Glutamatergic neuron (in vitro differentiated cells): ENCODE measurements at places on chromosomes 16 and 17.

DNA sequence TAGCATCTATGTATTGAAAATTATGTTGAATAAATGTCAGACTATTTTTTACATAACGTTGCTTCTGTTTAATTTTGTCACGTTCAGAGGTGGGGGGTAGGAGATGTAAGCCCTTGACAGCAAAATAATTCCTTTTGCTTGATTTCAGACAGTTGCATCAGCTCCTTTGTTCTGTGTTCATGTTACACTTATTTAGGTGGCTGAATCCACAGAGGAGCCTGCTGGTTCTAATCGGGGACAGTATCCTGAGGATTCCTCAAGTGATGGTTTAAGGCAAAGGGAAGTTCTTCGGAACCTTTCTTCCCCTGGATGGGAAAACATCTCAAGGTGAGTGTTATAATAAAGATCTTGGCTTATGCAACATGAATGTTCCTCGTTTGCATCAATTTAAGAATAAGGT lies 4.5 kb downstream of the HERPUD1 start:
- DNase-seq, result no peak

DNA sequence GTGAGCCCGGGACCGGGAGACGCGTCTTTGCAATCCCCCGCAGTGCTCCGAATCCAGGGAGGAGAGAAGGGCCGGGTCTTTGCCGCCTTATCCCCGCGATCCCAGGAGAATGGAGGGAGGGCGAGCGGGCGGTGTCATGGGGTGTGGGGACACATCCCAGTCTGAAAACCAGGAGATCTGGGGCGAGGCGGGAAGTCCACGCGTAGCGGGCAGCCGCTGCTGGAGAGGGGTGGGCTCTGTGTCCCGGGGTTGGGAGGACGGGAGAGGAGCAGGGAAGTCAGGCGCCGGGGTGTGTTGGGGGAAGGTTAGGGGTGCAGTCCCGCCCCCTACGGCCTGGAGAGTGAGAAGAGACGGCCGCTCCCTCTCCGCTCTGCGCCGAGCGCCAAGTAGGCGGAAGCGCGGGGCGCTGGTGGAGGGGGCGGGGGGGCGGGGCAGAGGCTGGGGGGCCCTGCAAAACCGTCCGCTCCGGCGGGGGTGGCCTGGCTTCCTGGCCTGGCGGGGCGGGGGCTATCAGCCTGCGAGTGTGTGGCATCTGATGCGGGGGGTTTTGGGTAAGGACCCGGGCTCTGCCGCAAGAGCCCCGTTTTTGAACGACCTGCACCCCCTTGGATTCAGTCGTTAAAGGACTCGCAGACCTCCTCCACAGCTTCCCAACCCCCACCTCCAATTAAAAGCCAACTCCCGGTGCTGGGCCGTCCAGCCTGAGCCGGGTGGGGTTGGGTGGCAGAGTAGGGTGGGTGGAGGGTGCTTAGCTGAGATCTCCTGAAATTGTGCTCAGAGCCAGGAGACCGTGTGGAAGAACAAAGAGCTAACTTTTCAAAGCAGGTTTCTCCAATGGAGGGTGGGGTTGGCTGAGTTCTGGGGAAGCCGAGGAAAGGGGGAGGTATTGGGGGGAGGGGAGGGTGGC lies 654 bp downstream of the LASP1 start:
- DNase-seq, result peak; percentile 65

DNA sequence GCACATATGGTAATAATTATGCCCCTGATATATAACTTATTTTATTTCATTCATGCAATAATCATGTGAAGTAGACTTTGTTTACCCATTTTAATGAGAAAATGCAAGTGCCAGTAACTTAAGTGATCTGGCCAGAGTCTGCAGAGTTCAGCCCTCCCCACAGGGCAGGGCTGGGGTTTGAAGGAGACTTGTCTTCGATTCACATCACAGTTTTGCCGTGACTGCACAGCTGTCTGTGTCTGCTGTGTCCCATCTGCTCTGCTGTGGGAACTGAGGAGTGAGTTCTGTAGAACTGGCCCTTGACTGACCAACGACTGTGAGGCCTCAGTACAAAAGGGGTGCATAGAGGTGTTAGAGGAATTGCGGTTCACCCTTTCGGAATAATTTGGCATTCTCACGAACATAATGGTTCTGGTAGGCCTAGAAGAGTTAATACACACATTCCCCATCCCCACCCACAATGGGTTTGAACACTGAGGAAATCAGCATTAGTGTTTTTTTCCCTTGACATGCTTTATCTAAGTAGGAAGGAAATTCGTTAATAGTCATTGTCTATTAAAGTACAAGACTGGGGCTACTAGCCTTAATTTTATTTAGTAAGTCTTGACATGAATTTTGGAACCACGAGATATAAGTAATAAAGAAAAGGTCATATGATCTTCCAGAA lies 113.6 kb upstream of the MON1B start:
- peak; percentile 65 for DNase-seq

GRCh38 chr17:77637818-77638575 lies 320.5 kb upstream of the TNRC6C start:
- peak; percentile 69 for DNase-seq

- DNase-seq, result no peak
Observed at GRCh38 chr17:67569015-67569451, 148.7 kb upstream of the NOL11 start.

DNA sequence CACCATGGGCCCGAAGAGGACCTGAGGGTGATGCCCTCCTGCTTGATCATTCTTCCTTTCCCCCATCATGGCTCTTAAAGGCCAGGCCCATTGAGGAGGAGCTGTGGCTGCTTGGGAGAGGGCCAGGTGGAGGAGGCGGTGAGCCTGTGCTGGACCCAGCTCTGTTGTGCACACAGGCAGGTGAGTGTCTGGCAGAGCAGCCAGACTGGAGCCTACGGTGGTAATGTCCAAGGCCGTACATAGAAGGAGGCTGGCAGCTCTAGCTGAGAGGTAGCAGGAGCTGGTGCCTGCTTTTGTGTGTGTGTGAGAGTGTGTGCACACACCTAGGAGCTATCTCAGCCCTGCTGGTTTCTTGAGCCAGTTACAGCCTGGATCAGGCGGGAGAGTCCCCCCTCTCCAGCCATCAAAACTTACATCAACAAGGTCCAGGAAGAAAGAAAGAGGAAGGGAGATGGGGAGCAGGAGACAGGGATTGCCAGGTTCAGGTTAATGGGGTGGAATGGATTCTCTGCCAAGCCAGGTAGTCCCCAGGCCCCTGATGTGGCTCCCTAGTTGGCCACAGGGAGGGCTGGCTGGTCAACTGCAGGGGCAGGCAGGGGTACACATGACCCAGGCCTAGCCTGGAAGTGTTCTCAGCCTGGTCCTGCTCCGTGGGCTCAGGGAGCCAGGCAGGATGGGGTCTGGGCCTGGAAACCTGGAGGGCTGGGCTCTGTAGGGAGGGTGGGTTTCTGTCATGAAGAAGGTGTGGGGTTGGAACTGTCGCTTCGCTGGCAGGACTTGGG lies 107.1 kb downstream of the RAP1GAP2 start:
- DNase-seq, result no peak

DNA sequence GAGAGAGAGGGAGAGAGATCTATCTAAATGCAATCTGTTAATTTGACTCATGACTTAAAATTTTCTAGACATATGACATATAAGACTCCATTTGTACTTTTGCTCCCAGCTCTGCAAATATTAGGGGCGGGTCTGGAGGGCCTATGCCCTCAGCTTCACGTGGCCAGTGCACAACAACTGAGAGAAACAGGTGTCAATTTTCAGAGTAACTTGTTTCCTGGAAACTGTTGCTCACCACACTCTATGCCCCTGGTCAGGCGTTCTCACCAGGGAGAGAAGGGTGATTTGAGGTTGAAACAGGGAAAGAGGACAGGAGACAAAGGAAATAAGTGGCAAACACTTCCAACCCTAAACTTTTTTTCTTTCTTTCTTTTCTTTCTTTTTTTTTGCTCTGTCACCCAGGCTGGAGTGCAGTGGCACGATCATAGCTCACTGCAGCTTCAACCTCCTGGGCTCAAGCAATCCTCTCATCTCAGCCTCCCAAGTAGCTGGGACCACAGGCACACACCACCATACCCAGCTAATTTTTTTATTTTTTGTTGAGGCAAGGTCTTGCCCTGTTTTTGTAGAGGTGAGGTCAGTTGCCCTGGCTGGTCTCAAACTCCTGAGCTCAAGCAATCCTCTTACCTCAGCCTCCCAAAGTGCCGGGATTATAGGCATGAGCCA lies 270.0 kb downstream of the SLC39A11 start:
- DNase-seq, result no peak

DNA sequence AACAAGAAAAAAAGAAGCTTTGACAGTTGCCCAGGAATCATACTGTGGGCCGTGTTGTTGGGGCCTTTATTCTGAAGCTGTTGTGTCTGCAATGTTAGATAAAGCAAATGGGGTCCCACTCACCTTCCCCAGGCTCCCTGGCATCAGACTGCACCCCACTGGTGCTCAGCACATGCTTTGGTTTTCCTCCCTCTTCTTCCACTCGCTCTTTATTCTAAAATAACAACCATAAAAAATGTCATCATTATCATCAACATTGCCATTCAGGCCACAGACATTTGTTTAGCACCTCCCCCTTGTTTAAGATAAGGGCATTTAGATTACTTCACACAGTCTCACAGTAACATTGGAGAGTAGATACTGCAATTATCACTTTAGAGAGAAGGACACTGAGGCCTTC lies 8.2 kb downstream of the MYLK3 start:
- no peak for DNase-seq

- no peak for DNase-seq
Observed at GRCh38 chr16:50747207-50747956, 5.5 kb downstream of the CYLD start.

- DNase-seq, result no peak
Observed at GRCh38 chr17:79232957-79233356, 158.3 kb downstream of the ENGASE start.

DNA sequence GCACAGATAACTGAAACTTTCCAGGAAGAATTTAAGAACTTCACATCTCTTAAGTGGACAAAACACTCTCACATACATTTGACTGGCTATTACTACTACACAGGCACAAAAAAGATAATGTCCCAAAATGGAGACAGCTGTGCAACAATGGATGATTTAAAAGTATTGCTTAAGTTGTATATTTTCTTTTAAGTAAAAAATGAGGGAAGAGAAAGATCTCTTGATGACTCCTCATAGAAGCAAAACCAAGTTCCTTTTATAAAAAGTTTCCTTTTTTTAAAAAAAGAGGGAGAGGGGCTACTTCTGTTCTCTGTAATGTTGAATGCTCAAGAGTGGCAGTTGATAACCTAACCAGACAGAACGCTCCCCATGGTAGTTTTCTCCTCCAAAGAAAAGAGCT lies 195.5 kb downstream of the ZFHX3 start:
- no peak for DNase-seq

DNA sequence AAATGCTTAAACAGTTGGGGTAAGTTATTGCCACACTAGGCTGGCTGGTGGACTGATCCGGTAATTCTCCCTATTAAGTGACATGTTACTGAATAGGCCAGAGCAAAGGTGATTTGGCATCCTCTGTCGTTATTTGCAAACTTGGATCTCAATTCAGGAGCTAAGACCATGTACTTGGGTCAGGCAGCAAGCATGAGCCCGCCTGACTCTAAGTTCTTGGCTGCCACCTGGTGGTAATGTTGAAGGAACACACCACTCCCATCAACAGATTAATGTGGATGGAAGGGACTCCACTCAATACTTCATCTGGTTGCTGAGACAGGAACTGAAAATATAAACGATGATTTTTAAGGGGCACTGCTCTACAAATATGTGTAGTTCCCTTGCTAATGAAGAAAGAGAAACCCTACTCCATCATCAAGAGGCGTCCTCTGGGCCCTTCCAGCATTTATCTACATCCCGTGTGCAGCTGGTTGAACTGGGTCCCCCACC lies 70.8 kb downstream of the EMP2 start:
- peak; percentile 56 for DNase-seq

DNA sequence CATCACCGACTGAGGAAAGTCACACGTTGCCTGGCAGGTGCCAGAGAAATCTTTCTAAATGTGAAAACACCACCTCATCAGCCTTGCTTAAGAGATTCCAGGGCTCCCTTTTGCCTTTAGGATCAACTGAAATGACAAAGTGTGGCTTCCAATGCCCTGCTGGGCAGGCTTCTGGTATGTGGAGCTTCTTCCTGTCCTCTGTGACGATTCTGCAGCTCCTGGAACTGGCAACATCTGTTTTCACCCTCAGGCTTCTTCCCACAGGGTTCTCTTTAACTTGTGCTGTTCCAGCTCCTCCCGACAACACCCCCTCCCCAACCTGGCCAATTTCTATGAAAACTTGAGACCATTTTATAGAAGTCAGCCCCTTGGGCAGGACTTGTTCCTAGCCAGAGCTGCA lies 4.8 kb upstream of the ZDHHC1 start:
- DNase-seq, result no peak

DNA sequence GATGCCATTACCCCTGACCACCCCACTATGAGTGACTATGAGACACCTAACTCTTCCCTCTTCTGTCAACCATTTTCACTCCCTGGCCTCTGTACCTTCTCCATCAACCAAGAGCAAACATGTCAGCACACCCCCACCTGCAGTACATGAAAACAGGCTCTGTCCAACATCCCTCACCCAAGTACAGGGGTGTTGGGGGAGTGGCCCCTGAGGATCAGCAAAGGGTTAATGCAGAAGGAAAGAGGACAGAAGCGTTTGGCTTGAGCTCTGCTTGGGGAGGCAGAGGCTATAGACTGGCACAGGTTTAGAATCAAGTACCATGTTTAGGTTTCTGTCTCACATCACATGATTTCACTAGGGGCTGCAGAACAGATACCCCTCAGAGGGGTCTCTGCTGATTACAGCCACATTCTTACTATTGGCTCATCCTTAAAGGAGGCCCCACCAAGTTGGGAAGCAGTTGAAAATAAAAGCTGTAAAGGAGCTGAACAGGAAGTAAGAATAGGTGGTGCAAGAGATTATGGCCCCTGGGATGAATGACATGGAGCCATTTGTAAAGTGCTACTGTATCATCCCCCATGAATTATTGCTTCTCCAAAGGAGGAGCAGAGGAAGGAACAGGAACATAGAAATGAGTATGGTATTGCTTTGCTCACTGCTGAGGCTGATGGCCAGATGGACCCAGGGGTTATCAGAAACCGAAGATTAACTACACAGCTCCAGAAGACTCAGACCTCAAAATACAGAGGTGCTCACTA lies 2.4 kb upstream of the PSMC3IP start:
- no peak for DNase-seq

DNA sequence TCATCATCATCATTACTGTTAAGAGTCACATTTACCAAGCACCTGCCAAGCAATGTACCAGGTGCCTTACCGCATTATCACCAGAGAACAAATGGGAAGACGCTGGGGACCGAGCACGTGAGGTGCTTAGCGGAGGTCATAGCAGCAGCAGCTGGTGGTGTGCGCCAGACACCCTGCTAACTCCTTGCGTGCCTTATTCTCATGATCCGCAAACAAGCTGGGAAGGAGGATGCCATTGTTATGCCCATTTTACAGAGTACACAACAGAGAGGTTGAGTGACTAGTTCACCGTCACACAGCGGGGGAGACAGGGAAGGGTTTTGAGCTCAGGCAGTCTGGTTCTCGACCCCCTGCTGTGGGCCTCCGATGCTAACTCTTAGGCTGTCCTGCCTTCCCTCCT lies 7.3 kb downstream of the ATP2A3 start:
- no peak for DNase-seq

- DNase-seq, result no peak
Observed at GRCh38 chr17:78344666-78345065, 15.2 kb downstream of the SOCS3 start.
